ENCODE measurements at places on chromosomes 16 and 17.

GRCh38 chr17:42548070-42548837, 4.5 kb upstream of the HSD17B1 start:
- DNase-seq = peak; percentile 85

GRCh38 chr17:30113213-30113612, 3.4 kb upstream of the NSRP1 start:
- DNase-seq = no peak

- DNase-seq = no peak
Observed at GRCh38 chr16:57377080-57377841, 5.0 kb downstream of the CX3CL1 start.

DNA sequence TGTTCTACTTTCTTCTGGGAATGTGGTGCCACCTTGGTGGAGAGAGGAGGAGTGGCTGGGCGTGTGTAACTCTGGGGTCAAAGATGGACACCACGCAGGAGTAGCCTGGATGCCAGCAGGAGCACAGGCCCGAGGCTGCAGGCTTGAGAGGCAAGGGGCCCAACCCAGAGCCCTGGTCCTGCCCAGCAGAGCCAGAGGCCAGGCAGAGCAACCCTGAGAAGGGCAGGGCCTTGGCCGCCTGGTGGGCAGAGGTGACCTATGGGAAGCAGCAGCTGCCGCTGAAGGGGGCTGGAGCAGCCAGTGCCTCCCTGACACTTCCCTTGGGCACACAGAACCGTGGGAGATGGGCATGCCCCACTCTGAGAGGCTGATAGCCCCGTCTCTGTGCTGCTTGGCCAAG, 18.0 kb upstream of the CPSF4L start:
- no peak for DNase-seq

DNA sequence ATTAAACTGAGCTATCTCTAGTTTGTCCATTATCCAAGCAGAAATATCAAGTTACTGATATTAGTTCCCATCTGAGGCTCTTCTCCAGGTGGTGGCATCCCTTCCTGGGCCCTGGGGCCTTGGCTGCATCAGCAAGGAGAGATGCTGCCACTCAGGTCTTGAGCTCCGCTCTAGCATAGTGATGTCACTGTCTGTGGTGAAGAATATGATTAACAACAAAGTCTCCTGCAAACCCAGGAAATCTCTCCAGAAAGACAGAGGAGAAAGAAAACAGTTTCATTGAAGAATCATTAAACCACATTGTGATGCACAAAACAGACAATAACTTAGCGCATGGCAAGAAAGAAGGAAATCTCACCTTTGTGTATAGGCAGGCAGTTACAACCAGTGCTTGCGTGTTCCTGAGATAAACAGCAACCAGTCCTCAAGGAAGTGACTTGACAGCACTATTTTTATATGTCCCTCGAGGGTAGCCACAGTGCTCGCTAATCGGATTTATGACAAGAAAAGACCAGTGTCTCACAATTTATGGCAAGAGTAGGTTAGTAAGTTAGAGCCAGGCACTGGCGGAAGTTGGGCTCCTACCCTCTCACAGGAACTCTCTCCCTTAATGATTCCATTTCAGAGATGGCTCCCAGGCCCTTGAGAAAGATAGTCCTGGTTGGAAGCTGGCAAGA, 151.1 kb downstream of the AHSP start:
- no peak for DNase-seq

DNA sequence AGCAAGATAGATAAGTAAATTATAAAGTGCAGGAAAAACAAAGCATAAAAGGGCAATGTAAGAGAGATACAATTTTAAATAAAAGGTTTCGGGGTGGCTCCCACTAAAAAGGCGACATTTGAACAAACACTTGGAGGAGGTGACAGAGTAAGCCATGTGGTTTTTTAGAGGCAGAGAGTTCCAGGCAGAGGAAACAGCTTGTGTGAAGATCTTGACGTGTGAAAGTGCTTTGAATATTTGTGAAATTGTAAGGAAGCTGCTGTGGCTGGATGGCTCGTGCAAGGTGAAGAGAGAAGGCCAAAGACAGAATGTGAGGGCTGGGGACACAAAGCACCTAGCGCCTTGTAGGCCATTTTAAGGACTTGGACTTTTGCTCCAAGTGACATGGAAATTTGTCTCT, 28.6 kb upstream of the HYDIN start:
- no peak for DNase-seq

DNA sequence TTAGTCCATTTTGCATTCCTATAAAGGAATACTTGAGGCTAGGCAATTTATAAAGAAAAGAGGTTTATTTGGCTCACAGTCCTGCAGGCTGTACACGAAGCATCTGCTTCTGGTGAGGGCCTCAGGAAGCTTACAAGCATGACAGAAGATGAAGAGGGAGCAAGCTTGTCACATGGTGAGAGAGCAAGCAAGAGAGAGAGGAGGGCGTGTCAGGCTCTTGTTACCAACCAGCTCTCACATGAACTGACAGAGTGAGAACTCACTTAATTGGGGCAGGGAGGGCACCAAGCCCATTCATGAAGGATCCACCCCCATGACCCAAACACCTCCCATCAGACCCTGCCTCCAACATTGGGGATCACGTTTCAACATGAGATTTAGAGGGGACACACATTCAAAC, 1.6 kb downstream of the CHCT1 start:
- DNase-seq = no peak

GRCh38 chr16:2767140-2767731, 9.8 kb downstream of the ELOB start:
- DNase-seq = no peak

DNA sequence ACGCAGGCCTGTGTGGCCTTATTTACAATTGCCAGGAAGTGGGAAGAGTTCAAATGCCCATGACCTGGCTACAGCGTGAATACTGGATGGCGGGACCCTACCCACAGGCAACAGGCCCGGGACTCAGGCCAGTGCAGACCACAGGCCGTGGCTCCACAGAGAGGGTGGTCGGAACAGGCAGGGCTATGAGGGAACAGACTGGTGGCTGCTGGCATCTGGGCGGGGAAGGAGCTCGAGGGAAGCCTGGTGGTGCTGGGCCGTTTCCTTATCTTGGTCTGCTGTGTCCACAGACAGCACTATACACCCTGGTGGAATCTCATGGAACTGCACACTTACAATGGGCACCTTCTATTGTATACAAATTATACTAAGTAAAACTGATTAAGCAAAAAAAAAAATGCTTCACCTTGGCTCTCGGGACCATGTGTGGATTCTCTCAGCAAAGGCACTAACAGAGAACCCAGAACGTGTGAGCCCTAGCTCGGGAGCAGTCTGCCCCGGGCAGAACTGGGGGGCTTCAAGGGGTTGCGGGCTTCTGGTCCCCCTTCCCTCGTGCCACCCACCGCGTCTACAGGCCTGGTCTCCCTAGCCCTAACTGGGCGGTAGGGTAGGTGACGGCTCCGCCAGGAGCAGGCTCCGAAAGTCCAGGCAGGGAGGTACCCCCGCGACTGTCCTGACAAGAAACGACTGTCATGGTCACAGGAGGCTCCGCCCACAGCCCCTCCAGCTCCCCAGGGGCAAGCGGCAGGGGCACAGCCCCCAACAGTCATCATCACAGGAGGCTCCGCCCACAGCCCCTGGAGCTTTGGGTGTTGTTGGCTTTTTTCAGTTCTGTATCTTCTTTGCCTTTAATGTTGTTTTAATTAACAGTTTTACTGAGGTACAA, 21.8 kb downstream of the CEP131 start:
- DNase-seq = no peak

- no peak for DNase-seq
Observed at GRCh38 chr17:2905269-2905668, 109.0 kb downstream of the RAP1GAP2 start.

- DNase-seq = no peak
Observed at GRCh38 chr16:22008215-22009059, 526 bp downstream of the MOSMO start.

DNA sequence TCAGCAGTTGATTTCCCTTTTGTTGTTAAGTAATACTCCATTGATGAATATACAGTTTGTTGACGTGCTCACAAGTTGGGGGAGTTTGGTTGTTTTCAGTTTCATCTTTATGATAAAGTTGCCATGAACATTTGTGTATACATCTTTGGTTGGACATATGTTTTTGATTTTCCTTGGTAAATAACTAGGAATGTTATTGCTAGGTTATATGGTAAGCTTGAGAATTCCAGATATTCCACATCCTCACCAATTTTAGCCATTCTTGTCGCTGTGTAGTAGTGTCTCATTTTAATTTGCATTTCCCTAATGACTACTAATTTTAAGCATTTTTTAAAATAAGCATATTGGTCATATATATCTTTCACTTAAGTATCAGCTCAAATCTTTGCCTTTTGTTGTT, 55.0 kb upstream of the RASL10B start:
- no peak for DNase-seq

GRCh38 chr17:44830359-44831288, 537 bp upstream of the GJC1 start:
- DNase-seq = no peak

DNA sequence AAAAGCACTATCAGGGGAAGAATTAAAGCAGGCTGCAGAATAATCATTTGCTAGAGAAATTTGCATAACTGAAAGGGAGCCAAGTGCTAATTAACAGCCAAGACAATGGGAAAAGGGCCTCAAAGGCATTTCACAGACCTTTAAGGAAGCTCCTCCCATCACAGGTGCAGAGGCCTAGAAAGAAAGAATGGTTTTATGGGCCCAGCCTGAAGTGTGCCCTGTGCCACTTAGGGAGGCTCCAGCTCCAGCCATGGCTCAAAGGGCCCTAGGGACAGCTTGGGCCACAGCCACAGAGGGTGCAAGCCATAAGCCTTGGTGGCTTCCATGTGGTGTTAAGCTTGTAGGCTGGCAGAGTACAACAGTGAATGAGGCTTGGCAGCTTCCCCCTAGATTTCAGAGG, 50.1 kb downstream of the RNF112 start:
- DNase-seq = no peak

- DNase-seq = no peak
Observed at GRCh38 chr16:15518381-15519351, 84.3 kb downstream of the BMERB1 start.

GRCh38 chr16:52123061-52123839, 423.7 kb downstream of the TOX3 start:
- no peak for DNase-seq

DNA sequence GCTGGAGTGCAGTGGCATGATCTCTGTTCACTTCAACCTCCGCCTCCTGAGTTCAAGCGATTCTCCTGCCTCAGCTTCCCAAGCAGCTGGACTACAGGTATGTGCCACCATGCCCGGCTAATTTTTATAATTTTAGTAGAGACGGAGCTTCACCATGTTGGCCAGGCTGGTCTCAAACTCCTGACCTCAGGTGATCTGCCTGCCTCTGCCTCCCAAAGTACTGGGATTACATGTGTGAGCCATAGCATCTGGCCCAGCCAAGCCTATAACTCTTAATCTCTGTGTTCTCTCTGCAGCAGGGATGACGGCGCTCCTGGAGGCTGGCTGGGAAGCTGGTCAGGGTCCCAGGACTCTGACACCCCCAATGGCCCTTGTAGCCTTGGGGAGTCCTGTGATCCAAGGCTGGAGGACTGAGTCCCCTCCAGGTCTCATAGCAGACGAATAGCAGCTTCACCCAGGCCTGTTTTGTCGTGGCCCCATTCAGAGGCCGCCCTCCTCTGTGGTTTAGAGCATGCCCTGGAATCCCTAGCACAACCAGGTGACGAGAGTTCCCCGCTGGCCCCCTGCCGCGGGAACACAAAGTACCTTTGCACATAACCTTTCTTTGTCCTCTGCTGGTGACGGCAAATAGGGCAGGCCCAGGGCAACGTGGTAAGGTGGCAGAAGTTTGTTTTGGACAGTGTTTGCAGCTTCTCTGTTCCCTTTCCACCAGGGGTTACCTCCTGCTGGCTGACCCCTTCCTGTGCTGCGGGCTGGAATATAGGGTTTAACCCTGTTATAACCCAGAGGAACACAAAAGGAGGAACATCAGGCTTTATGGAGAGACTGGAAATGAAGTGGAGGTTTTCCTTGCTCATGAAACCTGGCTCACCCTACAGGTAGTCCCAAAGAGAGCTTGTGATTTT, 43.0 kb upstream of the TOB1 start:
- peak; percentile 37 for DNase-seq

- DNase-seq = no peak
Observed at GRCh38 chr17:14089179-14089578, 19.9 kb downstream of the COX10 start.

DNA sequence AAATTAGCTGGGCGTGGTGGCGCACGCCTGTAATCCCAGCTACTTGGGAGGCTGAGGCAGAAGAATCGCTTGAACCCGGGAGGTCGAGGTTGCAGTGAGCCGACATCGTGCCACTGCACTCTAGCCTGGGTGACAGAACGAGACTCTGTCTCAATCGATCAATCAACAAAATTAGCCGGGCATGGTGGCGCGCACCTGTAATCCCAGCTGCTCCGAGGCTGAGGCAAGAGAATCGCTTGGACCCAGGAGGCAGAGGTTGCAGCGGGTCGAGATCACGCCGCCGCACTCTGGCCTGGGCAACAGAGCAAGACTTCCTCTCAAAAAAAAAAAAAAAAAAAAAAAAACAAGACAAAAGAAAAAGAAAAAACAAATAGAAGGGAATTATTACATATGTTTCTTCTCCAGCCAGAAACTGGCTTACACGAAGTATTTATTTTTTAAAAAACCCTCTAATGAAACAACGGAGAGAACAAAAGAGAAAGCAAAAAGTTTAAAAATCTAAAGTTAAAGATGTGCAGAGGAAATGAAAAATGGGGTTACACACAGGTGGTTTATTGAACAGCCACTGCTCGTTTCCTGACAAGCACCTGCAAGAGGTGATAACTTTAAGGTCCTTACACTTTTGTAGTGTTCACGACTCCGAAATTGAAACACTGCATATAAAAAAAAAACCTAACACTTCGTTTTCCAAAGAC, 1.4 kb downstream of the SYNRG start:
- no peak for DNase-seq

All from CD4-positive, alpha-beta T cell (primary cell).